ENCODE measurements at places on chromosomes 16 and 17.
A peak's percentile ranks its signal among the peaks of the same experiment; 100 is the strongest.

- no peak for DNase-seq
These were observed 4.6 kb upstream of the NPIPB2 start for GRCh38 chr16:11946433-11946832.

GRCh38 chr16:49698931-49699840, 156.7 kb downstream of the ZNF423 start:
- no peak for DNase-seq

GRCh38 chr17:74474043-74474792, 7.8 kb downstream of the CD300A start:
- DNase-seq, result no peak

DNA sequence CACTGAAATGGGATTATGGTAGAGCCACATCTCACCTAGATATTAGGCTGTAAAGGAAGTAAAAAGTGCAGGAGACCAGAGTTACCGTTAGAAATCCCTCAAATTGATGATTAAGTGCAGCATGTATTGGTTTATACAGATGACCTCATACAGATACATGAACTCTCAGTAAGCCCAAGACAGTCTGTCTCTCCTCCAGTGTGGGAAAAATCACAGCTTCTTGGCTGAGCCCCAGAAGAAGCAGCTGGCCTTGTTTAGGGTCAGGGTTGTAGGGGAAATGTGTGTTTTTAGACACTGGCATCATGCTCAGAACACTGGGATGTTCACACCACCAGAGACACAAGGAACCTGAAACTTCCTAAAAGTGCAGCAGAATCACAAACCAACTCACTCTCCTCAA, 135.9 kb downstream of the KATNIP start:
- no peak for DNase-seq

GRCh38 chr16:1444730-1445517, 568 bp upstream of the CCDC154 start:
- DNase-seq, result no peak

GRCh38 chr16:2188395-2188794, 8.0 kb downstream of the CASKIN1 start:
- DNase-seq, result no peak

GRCh38 chr17:41967921-41968578, 1.5 kb downstream of the CNP start:
- no peak for DNase-seq

DNA sequence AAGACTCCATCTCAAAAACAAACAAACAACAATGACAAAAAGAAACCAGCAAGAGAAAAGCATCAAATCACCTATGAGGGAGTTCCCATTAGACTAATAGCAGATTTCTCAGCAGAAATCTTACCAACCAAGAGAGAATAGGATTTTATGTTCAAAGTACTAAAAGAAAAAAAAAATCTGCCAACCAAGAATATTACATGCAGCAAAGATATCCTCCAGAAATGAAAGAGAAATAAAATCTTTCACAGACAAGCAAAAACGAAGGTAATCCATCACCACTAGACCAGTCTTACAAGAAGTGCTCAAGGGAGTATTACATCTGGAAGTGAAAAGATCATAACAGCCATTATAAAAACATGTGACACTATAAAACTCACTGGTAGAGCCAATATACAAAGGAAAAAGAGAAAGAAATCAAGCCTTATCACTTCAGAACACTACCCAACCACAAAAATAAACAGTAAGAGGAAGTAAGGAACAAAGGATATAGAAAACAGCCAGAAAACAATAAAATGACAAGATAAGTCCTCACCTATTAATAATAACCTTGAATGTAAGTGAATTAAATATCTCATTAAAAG, 66.3 kb downstream of the STX8 start:
- no peak for DNase-seq

- DNase-seq, result peak; percentile 37
These were observed 3.7 kb upstream of the MYL4 start for GRCh38 chr17:47205419-47205963.

- no peak for DNase-seq
These were observed 104.5 kb downstream of the SNX29 start for GRCh38 chr16:12081048-12081404.

GRCh38 chr17:22692066-22692805, 999.9 kb downstream of the KCNJ18 start:
- no peak for DNase-seq

DNA sequence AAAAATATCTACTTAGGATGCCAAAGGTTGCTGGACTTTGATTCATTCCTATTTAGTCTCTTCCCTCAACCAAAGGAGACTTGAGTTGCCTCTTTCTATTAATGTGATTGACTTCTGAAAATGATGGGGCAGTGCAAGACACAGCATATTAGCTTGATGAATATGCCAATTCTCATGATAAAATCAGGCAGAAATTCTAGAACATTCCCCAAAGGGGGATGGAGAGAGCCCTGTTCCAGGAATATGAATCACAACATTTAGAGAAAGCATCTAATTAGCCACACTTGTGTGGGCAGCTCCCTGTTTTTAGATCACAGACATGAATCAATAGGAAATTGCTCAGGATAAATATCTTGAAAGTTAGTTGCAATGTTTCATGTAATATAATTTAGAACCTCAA, 584.0 kb upstream of the CDH8 start:
- DNase-seq, result no peak
